ENCODE measurements at places on chromosomes 2 and 18.
A peak's percentile ranks its signal among the peaks of the same experiment; 100 is the strongest.

DNA sequence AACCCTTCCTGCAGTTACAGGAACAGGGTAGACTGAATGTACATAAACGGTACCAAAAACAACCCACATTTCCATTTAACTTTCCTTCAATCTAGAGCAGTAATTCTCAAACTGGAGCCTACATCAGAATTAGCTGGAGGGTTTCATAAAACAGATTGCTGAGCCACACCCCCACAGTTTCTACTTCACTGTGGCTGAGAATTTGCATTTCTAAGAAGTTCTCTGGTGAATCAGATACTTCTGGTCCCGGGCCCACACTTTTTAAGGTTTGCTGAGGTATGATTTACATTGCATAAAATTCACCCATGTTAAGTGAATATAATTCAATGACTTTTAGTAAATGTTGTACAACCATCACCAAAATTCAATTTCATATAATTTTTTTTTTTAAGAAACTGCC, 113.7 kb downstream of the SRBD1 start:
- peak; percentile 47 for ATAC-seq

- ATAC-seq, result no peak
These were observed 196.0 kb upstream of the VRK2 start for GRCh38 chr2:57850415-57851130.

DNA sequence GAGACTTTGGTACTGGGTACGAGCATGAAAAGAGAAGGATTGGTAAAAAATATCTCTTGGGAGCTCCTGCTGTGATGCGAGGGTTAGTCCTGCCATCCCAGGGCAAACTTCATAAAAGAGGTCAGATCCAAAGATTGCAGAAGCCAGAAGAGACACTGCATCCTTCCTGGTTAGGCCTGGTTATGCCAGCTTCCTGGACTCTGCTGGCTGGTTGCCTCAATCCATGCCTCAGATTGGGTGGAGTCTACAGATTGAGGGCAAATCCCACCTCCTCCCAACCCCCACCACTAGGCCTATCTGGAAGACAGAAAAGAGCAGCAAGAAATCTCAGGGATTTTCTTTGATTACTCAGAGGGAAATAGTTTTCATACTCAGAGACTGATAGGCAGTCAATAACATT, 5.3 kb upstream of the ACADL start:
- ATAC-seq, result no peak

DNA sequence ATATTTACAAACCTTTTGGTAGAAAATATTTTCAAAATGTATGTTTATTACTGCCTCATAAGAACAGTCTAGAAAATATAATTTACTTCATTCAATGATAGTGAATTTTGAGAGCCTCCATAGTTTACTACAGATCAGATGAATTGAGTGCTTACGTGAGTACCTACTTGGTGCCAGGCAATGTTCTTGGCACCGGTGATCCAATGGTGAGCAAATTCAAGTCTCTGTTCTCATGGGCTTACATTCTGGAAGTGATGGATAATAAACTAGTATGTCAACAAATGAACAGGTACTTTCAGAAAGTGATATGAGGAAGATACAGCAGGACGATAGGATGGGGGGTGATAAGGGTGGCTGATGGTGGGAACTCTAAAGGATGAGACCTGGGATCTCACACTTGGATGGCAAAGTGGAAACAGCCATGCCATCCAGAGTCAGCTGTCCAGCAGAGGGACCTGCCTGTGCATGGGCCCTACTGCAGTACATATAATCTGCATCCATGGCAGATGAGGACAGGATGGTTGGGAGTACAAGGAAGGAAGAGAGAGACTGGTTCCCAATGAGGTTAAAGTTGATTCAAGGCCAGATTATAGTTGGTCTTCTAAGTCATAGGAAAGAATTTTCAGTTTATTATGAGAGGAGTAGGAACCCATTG, 277.0 kb downstream of the NEDD4L start:
- no peak for ATAC-seq

GRCh38 chr18:23563377-23564043, 22.8 kb downstream of the NPC1 start:
- no peak for ATAC-seq

DNA sequence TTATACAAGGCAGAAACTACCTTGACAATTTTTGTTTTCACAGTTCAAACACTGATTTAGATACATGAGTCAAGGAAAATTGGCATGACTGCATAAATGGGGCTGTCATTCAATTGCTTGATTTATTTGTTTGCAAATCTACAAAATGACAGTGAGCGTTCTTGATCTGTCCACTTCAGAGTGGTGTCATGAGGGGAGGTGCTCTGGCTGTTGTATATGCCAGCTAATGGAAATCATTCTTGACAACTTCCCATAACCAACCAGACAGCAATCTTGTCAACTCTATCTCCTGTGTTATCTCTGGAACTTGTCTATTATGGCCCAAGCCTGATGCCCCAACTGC, 120.6 kb upstream of the UGP2 start:
- no peak for ATAC-seq

DNA sequence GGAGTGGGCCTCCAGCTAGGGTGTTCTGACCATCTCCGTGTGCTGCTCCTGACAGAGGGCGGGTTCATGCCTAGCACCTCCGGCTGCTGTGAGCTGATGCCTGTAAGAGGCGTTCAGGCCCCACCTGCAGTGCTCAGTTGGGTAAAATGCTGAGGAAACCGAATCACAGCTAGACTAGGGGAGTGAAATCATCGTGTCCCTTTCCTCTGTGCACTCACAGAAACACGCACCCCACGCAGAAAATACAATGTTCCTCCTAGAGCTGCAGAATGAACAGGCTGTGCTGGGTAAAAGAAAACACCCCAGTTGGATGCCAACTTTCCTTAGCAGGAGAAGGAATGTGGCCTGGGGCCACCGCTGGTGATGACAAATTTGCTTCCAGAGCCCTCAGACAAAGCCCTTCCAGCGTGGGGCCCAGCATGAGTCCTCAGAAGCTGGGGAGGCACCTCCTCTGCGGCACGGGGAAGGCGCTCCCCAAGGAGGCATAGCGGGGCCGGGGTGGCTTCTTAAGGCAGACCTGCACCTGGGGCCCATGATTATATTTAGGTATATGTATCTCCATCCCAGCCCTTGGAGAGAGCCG, 16.3 kb upstream of the ARHGEF4 start:
- no peak for ATAC-seq

- ATAC-seq, result no peak
These were observed 16.7 kb upstream of the PDIA6 start for GRCh38 chr2:10829299-10829698.

DNA sequence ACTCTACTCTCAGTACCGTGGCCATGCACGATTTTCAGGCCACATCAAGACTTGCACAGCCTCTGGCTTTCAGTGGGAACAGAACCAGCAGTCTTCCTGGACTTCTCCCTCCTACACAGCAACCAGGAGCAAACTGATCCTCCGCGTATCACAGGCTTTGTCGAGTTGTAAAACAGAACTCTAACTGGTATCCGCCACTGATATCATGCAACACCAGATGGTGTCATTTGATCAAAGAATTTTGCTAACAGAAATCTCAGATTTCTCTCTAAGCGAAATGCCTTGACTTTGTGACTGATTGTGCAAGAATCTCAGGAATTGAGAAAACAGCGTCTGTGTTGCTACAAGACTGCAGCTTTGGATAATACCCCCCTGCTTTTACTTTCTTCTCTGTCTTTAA, 85.7 kb downstream of the COPS8 start:
- ATAC-seq, result no peak

DNA sequence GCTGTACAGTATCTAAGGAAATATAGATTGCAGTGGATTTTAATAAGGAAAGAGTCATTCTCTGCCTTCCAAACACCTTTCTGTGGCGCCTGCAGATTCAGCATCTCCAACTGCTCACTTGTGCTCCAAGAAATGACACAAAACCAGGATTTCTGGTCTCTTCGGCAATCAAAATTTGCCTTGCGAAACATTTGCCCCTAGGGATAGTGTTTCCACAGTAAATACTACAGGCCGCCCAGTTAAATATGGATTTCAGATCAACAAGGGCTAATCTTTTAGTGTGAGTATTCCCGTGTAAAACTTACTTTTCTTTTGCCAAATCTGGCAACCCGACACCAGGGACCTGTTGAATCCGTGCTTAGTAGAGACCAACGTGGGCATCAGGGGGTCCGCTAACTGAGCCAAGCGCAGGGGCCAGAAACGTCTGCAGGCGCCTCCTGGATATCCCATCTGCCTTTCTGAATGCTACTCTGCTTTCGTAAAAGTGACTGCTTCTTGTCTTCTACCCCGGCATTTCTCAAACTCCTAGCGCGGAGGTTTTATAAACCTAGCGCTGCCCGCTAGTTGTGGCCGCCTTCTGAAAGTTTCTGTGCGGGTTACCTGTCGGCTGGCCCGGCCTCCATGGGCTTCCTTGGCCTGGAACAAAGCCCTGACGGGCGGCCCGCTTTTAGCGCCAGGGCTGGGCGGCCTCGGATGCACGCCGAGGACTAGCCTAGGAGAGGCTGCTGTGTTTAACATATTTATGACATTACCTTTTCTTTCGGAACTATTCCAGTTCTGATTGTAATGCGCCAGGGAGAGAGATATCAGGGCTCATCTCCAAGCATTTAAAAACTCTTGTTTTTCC, 2.5 kb downstream of the CYP1B1 start:
- ATAC-seq, result no peak

GRCh38 chr2:30225131-30225762, 6.1 kb upstream of the LBH start:
- ATAC-seq, result peak; percentile 45

DNA sequence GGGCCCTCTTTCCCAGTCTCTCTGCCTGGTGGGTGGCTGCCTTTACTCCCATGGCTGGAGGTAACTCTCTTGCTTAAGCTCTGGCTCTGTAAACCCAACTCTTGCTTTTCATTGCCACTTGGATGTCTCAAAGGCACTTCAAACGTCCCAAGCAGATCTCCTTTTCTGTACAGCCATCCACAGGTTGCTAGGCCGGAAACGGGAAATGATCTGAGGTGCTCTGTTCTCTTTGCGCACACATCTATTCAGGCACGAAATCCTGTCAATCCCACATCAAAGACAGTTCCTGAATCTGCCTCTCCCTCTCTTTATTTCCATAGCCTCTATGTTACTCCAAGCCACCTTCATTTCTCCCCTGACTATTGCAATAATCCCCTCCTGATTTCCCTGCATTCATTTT, 87.4 kb downstream of the AOX1 start:
- ATAC-seq, result no peak

- ATAC-seq, result no peak
These were observed 36.6 kb downstream of the DIPK1C start for GRCh38 chr18:74420481-74420880.

Data from stimulated activated memory B cell treated with anti-CD40 and anti-IgM and Interleukin-4, amounts not matched to agents 10 μg/mL and 1 μg/mL and 100 μg/mL, for 72 hours (primary cell).